CD4-positive, alpha-beta T cell (primary cell): ENCODE measurements at places on chromosomes 12 and 14. TPM values are rescaled to one million over a fixed set of nuclear protein-coding genes. Genes with fewer than 3 reads are reported as not detected.

GRCh38 chr12:95216711-95217376 lies 423 bp downstream of the FGD6 start:
- H3K4me1 ChIP-seq: peaks cover 12% of the 10 kb centered on the region
- H3K36me3 ChIP-seq: no peaks in the 10 kb centered on the region
- peak overlapping the region; percentile 60 for H3K27ac ChIP-seq
- peak; percentile 6 for DNase-seq
- no peaks in the 10 kb centered on the region for H3K27me3 ChIP-seq
- H3K4me3 ChIP-seq: peak overlapping the region; percentile 86

GRCh38 chr12:27852742-27853141 lies 72.7 kb upstream of the MANSC4 start:
- no peak for DNase-seq
- no peaks in the 10 kb centered on the region for H3K27me3 ChIP-seq
- H3K4me1 ChIP-seq: no peaks in the 10 kb centered on the region
- no peak overlapping the region for H3K4me3 ChIP-seq

GRCh38 chr12:116736962-116737773 lies 701 bp downstream of the SPRING1 start:
- no peak overlapping the region for H3K27ac ChIP-seq
- no peaks in the 10 kb centered on the region for H3K27me3 ChIP-seq
- peak overlapping the region; percentile 87 for H3K4me3 ChIP-seq
- peaks cover 18% of the 10 kb centered on the region for H3K36me3 ChIP-seq
- H3K4me1 ChIP-seq: peaks cover 27% of the 10 kb centered on the region

DNA sequence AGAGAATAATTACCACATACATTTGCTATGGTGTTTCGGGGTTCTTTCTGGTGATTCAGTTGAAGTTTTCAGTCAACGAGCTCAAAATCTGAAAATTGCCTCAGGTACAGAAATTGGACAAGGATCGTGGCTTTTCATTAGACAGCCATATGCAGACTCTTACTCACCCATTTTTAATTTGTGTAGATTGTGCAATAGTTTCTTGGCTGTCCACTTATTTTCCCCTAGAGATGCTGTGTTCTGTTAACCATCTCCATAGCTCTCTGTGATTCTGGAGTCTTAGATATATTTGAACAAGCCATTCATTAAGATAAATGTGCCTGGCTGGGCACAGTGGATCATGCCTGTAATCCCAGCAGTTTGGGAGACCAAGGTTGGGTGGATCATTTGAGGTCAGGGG lies 497.1 kb upstream of the RPL10L start:
- no peak overlapping the region for H3K27ac ChIP-seq
- H3K36me3 ChIP-seq: no peaks in the 10 kb centered on the region
- no peaks in the 10 kb centered on the region for H3K4me1 ChIP-seq
- H3K27me3 ChIP-seq: no peaks in the 10 kb centered on the region
- no peak overlapping the region for H3K4me3 ChIP-seq
- no peak for DNase-seq

DNA sequence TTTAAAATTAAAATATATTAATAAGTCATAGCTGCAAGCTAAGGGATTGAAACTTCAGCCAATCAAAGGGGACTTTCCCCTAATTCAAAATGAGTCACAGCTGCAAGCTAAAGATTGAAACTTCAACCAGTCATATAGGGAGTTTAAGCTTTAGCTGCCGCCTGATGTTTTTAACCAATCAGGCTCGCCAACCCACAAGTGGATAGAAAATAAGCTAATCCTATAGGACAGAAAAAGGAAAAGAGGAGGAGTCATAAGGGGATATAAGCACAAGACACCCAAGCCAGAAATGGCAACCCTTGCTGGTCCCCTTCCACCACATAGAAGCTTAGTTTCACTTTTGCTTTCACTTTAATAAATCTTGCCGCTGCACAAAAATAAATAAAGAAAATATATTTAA lies 1154.6 kb downstream of the GALC start:
- DNase-seq: no peak
- no peaks in the 10 kb centered on the region for H3K36me3 ChIP-seq
- no peak overlapping the region for H3K4me3 ChIP-seq

DNA sequence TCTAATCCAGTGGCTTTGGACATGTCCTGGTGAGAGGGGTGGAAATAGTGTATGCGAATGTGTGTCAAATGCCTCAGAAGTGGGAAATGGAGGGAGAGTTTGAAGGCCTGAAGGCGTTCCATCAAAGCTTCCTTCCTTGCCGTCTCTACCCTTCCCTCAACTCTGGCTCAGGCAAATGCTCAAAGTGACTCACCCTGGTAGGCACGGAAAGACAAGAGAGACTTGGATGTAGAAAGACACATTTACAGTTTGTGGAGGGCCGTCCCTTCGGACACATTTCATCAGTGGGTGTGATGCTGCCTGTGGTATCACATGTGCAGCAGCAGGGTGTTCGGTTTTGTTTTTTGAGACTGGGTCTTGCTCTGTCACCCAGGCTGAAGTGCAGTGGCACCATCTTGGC lies 36.7 kb downstream of the CHST11 start:
- no peak overlapping the region for H3K4me3 ChIP-seq
- H3K27me3 ChIP-seq: no peaks in the 10 kb centered on the region
- H3K4me1 ChIP-seq: peaks cover 58% of the 10 kb centered on the region
- no peaks in the 10 kb centered on the region for H3K36me3 ChIP-seq
- DNase-seq: no peak
- peak overlapping the region; percentile 64 for H3K27ac ChIP-seq

GRCh38 chr12:122646517-122647217 lies 56.5 kb downstream of the HCAR2 start:
- H3K36me3 ChIP-seq: no peaks in the 10 kb centered on the region
- no peaks in the 10 kb centered on the region for H3K4me1 ChIP-seq
- H3K27me3 ChIP-seq: no peaks in the 10 kb centered on the region
- H3K4me3 ChIP-seq: no peak overlapping the region
- no peak overlapping the region for H3K27ac ChIP-seq

PTPN6 gene
- total RNA-seq: 83.5 TPM
